ENCODE measurements at places on chromosomes 7 and 10. TPM values are rescaled to one million over a fixed set of nuclear protein-coding genes. Genes with fewer than 3 reads are reported as not detected.

The ADRA2A gene
- not detected for total RNA-seq

DNA sequence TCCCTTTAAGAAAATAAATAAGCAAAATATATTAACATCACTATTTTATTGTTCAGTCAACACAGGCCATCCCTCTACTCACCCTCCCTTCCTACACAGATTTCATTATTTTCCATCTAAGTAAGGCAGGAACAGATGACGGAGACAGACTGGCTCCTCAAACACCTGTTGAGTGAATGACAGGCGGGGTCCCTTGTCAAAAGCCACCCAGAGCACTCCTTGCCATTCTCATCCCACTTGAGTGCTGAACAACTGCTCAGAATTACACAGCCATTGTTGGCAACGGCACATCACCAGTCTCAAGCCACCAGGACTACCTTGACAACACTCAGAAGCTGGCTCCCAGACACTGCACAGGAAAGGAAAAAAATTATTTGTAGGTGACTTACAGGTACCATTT, 3.3 kb downstream of the GRB10 start:
- no peak for DNase-seq

GRCh38 chr7:99834382-99834781, 6.6 kb downstream of the CYP3A43 start:
- DNase-seq, result no peak

DNA sequence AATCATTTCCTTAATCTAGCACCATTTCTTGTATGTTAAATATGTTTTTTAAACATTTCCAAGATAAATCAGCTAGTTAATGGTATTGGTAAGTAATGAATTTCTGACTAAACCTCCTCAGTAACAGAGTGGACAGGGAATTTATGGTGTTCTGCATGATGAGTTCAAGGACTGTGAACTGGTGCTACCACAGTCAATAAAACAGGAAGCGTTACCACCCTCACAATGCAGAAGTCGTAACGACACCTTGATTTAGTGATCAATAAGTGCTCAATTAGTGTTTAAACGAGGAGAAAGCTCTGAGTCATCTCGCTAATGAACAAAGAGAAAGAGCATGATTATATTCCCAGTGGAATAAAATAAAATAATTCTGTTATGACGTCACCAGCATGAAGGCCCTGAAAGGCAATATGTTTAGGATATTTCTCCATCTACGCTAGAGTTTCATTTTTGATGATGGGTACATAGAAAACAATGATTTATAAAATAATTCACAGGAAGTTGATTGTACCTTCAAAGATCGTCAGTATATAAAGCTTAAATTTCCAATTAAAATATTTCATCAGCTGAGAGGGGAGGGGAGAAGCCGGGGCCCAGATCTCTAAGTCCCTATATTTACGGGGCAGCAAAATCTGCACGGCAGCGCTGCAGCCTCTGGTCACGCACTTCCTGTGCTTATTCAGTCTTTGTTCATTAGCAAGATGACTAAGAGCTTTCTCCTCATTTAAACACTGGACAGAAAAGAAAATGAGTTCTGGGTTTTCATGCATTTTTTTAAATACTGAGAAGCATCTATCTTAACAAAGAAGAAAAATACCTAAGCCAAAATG, 400.5 kb downstream of the PTPRN2 start:
- DNase-seq, result no peak

- no peak for DNase-seq
Observed at GRCh38 chr10:96683065-96683464, 37.2 kb downstream of the PIK3AP1 start.

GRCh38 chr10:112565434-112566053, 118.5 kb downstream of the VTI1A start:
- DNase-seq, result no peak

The EN2 gene
- not detected for total RNA-seq

GRCh38 chr10:125343118-125343925, 183.0 kb upstream of the CTBP2 start:
- DNase-seq, result no peak

DNA sequence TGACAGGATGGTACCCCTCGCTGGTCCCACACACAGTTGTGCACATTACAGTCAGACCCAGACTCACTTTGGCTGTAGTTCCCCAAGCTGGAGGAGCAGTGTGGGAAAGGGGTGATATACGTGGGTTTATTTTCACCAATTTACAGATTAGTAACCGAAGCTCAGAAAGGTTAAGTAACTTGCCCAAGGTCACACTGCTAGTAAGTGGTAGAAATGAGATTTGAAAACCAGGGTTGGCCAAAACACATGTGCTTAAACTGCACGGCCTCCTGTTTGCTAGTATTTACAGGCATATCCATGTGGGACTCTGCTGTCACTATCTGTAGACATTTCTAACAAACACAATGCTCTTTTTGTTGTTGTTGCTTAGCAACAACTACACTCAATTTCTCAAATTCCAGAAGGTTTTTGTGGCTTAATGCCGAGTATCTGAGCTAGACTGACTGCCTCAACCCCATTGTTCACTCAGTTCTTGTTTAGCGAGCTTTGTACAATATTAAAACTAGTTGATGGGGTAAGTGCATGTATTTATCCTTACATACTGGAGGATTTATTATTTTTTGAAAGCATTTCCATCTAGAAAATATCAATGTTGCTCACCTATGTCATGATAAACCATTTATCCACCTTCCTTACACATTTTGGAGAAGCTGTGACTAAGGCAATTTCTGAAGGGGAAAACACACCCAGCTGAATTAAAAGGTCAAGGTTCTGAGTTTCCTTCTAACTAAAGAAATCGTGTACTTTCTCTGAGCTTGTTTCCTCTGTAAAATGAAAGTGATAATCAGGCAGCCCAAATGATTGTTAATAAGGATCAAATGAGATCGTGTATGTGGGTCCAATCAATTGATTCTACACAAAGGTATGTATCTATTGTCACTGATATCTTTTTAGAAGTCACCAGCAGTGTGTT, 5.3 kb upstream of the TMEM139 start:
- no peak for DNase-seq

GRCh38 chr7:139232377-139232717, 1.3 kb downstream of the UBN2 start:
- no peak for DNase-seq

- no peak for DNase-seq
Observed at GRCh38 chr7:19715499-19715898, 6.7 kb upstream of the POLR1F start.

DNA sequence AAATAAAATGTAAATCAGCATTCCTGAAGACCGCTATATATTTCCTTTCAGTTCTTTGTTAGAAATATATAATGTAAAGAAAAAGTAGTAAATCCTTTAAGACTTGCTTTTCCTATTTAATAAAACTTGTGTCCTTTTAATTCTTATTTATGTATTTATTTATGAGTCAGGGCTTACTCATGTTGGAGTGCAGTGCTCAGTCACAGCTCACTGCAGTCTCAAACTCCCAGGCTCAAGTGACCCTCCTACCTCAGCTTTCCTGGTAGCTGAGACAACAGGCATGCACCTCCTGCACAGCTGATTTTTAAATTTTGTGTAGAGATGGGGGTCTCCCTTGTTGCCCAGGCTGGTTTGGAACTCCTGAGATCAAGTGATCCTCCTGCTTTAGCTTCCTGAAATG, 724.5 kb downstream of the ANKRD7 start:
- no peak for DNase-seq

The CHCHD2 gene
- total RNA-seq, result 294 TPM

DNA sequence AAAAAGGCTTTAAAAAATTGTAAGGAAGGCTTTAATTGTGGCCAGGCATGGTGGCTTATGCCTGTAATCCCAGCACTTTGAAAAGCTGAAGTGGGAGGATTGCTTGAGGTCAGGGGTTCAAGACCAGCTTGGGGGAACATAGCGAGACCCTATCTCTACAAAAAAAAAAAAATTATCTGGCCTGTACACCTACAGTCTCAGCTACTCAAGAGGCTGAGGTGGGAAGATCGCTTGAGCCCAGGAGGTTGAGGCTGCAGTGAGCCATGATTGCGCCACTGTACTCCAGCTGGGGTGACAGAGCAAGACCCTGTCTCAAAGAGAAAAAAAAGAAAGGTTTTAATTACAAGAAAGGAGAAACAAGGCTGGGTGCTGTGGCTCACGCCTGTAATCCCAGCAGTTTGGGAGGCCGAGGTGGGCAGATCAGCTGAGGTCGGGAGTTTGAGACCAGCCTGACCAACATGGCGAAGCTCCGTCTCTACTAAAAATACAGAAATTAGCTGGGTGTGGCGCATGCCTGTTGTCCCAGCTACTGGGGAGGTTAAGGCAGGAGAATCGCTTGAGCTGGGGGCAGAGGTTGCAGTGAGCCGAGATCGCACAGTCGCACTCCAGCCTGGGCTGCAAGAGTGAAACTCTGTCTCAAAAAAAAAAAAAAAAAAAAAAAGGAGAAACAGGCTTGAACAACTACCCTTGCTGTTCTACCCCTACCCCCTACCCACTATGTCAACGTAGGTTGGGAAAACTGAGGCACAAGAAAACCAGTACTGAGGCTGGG, 83.7 kb downstream of the CARD11 start:
- DNase-seq, result no peak

The HOXA10 gene
- total RNA-seq, result not detected

DNA sequence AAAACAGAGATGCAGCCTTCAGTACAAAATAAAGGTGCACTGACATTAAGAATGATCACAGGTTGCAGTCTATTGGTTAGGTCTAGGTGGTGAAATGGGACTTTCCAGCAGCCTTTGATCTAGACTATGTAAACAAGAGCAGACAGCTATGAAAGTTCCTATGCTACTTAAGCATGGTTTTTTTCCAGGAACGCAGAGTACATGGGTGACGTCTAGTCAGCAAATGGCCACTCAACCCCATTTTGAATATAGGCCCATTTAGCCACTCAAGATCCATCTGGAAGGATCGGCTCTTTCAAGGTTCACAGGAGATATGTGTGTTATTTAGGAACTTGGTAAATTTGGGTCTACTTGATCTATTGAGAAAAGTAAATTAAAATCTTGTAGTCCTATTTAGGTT, 1424.6 kb upstream of the LRRTM3 start:
- DNase-seq, result no peak

The HILPDA gene
- 1.3 TPM for total RNA-seq

GRCh38 chr7:74017125-74017524, 10.8 kb upstream of the ELN start:
- DNase-seq, result no peak

DNA sequence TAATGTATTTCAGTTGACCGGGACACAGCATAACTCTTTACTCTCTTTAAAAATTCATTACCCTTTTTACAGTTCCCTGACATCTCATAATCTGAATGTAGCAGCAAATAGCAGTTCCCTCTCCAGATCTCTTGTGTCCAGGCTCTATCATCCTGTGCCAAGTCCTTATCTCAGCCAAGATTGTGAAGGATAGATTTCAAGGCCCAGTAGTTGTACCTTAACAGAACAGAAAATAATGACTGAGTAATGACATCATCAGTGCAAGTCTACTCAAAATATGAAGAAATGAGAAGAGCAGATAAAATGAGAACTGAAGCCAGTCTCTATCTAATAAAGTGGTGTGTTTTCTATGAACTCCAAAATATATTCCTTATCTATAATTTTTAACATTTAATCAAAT, 92.6 kb downstream of the TFEC start:
- no peak for DNase-seq

- DNase-seq, result peak; percentile 70
Observed at GRCh38 chr7:2529161-2530070, 9.8 kb downstream of the LFNG start.

DNA sequence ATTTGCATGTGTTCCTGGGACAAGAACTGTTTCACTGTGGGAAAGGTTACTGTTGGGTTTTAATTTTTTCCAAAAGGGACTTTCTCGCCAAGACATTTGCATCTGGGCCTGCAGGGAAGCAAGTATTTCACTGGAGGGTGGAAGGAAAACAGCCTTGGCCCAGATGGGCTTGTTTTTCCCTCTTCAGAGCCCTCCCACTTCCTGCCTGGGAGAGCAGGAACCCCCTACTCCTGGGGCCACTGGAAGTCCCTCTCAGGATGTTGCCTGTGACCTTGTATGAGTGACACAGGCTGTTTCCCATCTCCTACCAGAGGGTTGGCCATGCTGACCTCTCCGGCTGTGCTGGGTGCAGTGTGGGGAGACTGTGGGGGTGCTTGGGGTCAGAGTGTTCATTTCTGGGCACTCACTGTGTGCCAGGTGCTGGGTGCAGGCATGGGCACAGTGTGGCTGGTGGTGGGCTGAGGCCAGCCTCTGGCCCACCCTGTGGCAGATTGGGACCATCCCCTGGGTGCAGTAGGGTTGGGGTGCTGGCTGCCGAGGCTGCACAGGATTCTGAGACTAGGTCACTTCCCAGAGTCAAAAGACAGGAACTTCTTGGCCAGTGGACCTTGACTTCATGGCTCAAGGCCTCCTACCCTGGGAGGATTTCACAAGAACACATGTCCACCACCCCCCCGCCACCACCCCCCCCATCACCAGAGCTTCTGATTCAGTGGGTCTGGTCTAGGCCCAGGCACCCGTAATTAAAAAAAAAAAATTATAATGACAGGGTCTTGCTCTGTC, 10.2 kb downstream of the TSPAN15 start:
- DNase-seq, result no peak

The TIMM23B gene
- total RNA-seq, result 32.5 TPM

DNA sequence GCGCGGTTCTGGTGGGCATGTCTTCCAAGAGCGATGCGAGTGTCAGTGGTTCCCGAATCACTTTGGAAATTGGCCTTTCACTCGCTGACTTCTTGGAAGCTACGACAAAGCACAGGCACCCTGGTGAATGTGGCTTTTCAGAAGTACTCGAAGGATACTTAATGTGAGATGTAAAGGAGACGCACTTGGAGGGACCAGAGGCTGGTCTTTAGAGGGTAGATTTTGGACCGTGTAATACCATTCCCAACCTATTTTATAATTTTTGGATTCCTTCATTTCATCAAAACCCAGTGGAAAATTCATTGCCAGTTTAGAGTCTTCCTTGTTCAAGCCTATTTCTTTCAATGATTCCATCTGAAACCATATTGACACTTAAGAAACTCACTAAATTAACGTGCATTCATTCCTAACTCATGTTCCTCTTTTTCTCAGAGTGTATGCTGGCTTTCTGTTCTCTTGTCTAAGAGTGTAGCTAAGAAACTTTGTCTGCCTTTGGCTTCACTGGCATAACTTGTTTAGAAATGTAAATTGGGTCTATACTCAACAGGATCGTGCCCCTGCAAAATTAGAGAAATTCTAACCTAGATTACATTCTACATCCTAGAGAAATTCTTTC, 645 bp upstream of the COPG2 start:
- no peak for DNase-seq

DNA sequence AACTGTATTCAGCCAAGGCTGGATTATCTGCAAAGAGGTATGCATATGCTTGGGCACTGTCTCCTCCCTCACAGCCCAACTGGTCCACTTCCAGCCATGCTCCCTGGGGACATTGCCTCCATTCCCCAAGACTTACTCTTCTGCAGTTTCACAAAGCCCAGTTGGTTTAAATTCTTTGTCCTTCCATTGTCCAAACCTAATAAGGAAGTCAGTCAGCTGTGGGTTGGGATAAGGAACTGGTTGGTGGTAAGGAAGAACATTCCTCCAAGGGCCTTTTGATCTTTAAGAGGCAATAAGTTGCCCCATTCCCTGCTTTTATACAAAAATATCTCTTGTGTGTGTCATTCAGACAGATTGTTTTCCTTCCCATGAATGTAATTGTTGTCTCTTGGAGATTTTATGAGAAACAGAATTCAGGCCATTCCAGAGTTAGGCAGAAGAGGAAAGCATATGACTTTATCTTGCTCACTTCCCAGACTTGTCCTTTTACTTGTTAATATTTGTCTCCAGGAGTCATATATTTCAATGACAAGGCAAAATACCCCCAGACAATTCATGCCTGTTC, 673.7 kb downstream of the SUGCT start:
- no peak for DNase-seq
